ENCODE measurements at places on chromosomes 7 and 10. TPM values are rescaled to one million over a fixed set of nuclear protein-coding genes. Genes with fewer than 3 reads are reported as not detected.

DNA sequence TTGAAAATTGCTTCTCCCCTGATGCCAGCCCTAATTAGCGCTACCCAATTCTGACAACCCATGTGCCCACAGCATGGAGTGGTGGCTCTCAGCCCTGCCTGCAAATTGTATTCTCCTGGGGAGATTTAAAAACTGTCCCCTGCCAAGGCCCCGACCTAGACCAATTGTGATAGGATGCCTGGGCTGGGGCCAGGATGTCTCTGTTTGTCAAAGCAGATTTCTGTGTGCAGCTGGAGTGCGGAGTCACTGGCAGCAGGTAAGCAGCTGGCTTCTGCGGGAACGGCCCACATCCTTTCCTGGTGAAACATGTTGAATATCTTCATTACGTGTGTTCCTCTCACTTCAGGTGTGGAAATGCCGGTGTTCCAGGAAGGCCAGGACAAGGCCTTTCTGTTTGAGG is 238.6 kb downstream of the WDR37 start:
- DNase-seq, result no peak

Gene ELAPOR2
- 2.3 TPM for total RNA-seq

GRCh38 chr10:118662228-118663035 is 67.0 kb upstream of the PRLHR start:
- no peak for DNase-seq

GRCh38 chr7:156198277-156198676 is 386.0 kb upstream of the SHH start:
- no peak for DNase-seq

Gene C10orf67
- total RNA-seq, result not detected

DNA sequence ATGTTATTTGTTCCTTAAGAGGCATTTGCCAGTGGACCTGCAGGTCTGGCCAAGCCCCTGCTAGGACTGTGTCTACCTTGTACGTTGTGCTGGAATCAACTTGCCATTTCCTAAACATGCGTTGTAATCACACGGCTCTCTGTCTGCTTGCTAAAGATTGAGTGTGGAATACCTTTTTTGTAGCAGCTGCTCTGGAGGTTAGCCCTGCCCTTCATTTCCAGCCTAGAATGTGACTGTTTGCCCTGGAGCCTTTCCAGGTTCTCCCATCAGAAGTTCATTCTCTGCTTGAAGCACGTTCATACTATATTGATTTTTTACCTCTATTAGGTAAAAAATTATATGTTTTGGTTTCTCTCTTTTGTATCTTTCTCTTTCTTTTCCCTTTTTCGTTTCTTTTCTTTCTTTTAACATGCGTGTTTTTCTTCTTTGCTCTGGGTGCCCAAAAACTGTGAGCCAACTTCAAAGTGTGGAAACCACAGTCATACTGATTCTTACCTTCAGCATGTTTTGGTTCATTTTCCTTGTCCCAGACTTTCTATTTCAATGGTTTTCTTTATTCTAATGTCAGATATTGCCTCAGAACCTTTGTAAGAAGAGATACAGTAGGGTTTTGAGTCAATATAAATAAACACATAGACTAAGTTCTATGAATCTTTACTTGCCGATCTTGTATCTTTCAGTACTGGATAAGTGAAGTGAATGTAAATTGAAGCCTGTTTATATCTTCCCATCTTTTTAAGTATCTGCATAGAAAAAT is 111.9 kb upstream of the RPA3 start:
- no peak for DNase-seq

DNA sequence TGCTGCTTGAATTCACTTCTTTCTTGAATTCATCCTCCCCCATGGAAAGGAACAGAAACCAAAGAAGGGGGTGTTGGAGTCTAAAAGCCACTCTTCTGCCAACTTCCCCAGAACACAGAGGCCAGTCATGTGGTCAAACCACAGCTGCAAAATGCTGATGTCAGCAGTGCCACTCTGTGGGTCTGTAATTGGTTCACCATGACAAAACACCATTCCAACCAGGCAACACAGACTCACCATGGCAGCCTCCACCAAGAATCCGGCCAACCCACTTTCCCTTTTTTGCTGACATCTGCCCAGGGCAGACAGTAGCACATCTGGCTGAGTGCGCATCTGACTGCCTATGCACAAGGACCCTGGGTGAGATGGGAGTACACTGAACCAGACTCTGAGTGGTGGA is 16.8 kb downstream of the OSBPL3 start:
- DNase-seq, result peak; percentile 43

GRCh38 chr7:93592588-93593266 is 18.2 kb upstream of the CALCR start:
- DNase-seq, result no peak
